ENCODE measurements at places on chromosomes 13 and 19.

DNA sequence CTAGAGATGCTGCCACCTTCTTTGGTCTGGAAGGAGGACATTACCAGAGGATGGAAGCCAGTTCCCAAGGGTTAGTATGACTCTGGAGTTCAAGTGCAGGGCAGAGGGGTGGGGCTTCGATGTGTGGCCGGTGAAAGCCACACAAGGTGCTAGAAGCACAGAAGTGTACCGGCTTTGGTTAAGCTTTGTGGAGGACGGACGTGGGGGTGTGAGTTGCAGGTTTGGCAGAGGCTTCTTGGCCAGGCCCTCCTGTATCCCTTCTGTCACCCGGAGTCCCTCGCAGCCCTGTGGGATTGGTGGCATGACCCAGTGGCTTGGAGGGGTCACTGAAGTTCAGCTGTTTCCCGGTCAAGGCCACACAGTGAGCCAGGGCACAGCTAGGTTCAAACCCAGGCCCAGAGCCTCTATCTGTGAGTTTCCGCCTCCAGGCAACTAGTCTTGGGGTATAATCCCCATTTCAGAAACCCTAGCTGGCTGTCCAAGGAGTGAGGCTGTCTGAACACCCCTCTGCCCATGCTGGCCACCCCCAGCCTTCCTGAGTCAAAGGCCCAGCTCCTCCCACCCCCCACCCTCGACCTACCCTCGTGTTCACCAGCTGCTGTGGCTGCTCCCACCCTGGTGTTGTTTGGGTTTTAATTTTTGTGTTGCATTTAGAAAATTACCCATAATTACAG is 4.6 kb upstream of the SSBP4 start:
- DNase-seq = peak; percentile 32

GRCh38 chr13:71786875-71787274 is 80.1 kb downstream of the DACH1 start:
- DNase-seq = no peak

DNA sequence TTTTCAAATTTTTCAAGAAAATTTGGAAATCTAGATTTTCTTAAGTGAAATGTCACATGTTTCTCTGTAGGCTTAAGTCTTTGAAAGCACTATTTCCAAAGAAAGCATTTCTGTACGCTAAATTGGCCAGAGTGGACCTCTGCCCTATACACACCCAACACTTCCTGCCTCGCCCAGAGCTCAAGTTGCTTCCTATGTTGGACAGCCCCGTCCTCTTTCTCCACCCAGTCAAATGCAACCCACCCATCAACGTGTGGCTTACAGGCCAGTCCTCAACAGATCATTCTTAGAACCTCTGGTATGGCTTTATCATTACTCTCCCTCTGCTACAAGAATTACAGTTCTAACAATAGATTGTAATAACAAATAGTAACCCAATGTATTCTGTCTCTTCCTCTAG is 24.2 kb downstream of the KLF12 start:
- DNase-seq = no peak

DNA sequence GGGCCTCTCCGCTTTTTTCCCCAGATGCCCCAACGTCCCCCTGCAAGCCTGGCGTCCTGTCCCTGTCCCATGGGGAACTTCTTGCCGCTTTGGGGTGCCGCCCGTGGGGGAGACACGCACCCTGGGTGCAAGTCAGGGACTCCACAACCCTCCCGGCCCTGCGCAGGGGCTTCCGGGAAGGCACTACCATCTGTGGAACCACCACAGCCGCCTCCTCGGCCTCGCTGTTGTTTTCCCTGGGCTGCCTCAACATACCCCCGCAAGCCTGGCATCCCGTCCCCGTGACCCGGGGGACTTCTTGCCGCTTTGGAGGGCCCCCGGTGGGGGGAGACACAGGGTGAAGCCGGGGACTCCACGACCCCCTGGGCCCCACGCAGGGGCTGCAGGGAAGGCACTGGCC is 238.4 kb downstream of the TUBA3C start:
- DNase-seq = no peak

DNA sequence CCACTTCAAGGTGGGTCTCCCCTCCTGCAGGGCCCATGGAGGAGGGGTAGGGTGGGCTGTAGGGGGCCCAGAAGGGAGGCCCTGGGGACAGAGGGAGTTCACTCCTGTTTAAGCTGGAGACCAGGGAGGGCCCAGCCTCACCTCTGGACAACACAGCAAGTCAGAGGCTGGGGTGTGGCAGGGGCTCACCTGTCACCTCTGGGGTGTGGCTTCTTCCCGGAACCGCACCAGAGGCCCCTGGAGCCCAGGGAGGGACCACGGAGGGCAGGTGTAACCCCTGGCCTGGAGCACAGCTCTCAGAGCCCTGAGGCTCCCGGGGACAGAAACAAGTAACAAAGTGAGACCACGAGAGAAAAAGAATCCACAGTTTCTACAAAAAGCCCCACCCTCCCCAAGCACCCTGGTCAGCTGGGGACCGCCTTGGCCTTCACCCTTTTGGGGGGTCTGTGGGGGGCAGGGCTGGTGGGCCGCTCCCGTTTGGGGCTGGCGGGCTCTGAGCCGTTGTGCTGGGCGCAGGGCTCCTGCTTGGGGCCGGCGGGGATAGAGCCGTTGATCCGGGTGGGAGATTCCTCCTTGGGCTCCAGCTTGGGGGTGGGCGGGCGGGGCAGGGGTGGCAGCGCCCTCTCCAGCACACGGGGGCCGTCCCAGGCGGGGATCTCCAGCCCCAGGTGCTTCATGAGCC is 8.0 kb downstream of the SIRT6 start:
- DNase-seq = no peak

- DNase-seq = peak; percentile 32
Observed at GRCh38 chr13:112131713-112132113, 64.8 kb downstream of the SOX1 start.

DNA sequence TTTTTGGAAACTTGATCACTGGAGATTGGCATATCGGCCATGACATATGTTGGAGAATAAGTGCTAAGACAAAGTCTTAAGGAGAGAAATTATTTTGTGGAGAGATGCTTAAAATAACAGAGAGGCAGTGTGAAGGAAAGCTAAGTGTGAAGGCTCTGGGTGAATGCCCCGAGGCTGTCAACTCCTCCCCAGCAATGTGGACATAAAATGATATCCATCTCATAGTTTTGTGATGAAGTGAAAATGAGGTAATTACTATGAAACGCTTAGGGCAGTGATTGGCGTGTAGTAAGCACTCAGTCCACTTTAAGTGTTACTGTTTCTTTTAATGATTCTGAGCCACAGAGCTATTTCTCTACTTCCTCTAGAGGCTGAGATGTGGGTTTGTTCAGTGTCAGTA is 195.8 kb upstream of the KLF12 start:
- DNase-seq = no peak

DNA sequence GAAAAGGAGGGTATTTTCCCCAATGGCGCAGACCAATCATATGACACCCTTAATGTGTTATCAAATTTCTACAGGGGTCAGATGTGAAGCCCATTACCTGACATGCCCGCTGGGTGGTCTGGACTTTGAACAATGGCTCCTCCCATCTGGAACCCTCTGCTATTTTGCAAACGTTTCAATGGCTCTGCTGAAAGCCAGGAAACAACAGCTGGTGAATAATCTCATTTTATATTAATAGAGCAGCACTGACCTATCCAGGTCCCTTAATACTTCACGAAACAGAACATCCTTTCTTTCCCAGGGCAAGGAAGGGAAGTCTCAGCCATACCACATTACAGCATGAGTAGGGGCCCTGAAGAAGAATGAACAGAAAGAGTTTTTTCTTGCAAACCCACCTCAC is 20.3 kb upstream of the KPNA3 start:
- peak; percentile 38 for DNase-seq

DNA sequence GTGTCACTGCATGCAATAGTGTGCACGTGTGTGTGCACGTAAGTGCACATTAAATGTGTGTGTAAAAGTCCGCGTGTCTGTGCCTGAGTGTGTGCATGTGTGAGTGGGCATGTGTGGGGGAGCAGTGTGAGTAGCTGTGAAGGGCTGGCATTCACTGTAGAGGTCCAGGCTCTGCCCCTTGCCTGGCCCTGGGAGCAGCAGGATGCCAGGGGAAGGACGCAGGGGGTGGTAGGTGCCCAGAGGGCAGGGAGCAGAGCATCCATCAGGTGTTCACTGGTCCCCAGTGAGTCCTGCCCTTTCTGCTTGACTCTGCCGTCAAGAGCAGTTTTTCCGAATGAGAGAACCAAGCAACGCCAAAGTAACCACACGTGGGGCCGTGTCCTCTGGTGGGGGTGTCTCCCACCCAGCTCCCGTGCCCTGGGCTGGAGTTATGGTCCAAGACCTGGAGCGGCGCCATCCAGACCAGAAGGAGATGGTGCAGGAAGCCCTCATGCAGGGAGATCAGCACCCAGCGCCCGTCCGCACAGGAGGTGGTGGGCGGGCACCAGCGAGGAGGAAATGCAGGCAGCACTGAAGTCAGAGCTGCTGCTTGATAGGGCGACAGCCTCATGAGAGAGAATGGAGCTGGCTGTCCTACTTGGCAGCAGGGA is 68.5 kb downstream of the TEX29 start:
- DNase-seq = no peak

- DNase-seq = peak; percentile 47
Observed at GRCh38 chr13:51887468-51887867, 25.7 kb downstream of the CCDC70 start.

- peak; percentile 56 for DNase-seq
Observed at GRCh38 chr19:41415154-41415571, 12.0 kb downstream of the B3GNT8 start.

GRCh38 chr13:52158629-52159158 is 703 bp downstream of the NEK3 start:
- peak; percentile 65 for DNase-seq

GRCh38 chr19:36707134-36707533 is 19.7 kb downstream of the ZNF567 start:
- no peak for DNase-seq

GRCh38 chr19:45863840-45864628 is at the start of gene FOXA3:
FOXA3 (plus strand) TSS chr19:45864326; CDS start chr19:45864457, 131 bp downstream.
- DNase-seq = peak; percentile 24

GRCh38 chr19:50461066-50461875 is 15.0 kb upstream of the EMC10 start:
- DNase-seq = peak; percentile 75

DNA sequence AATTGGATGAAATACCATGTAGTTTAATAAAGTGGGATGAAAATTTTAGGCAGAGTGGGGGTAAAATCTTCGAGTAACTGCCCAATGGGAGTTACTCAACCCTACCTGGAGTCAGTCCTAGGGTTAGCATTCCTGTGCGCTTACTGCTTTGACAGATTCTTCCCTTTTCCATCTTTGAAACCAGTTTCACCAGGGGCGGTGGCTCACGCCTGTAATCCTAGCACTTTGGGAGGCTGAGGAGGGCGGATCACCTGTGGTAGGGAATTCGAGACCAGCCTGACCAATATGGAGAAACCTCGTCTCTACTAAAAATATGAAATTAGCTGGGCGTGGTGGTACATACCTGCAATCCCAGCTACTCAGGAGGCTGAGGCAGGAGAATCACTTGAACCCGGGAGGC is 37.0 kb upstream of the CXCL17 start:
- no peak for DNase-seq

DNA sequence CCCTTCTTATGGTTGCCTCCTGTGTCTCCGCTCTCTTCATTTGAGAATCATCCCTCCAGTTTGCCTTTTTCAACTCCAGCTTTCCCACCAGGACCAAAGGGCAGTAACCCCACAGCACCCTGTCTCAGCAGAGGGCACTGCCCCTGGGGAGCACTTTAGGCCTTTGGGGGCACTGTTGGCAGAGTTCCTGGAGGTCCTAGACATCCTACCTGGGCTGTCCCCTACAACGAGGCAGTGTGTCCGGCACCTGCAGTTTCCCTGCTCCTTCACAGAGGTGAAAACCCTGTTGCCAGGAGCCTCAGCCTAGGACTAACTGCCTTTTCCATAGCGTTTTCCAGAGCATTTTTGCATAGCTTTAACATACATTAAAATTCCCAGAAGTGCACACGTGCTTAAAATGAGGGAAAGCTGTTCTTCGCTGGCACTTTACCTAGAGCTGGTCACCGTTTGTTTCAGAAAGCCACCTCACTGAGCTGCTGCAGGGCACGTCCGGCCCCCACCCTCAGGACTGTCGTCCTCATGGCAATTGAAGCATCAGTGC is 234.9 kb downstream of the TEX29 start:
- no peak for DNase-seq

DNA sequence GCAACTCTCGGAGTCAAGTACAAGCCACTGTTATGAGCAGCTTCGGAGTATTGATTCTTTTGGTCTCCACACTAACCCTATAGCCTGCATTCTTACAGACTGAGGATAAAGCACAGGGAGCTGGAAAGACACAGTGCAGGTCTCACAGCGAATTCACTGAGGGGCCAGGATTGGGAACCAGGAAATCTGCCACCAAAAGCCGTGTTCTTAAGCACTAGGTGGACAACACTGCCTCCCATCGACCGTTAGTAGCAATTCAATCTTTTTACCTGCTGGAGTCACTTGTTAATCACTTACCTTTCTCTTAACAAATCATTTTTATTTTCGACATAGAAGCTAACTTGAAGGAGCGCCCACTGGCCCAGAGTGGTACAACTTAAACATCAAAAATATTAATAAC is 6.3 kb downstream of the PMIS2 start:
- peak; percentile 71 for DNase-seq

DNA sequence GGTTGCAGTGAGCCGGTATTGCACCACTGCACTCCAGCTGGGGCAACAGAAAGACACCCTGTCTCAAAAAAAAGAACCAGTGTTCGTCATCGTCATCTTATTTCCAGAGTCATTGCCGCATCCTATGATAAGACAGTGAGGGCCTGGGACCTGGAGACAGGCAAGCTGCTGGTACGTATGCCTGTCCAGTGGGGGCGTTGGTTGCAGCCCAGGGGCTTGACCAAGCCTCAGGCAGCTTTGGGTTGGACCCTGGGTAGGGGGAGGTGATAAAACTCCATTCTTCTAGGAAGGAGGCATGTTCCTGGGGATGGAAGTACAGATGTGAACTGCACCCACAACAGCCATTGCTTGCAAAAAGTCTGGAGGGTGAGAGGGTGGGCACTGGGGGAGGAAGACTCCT is 15.6 kb downstream of the WDR88 start:
- no peak for DNase-seq

DNA sequence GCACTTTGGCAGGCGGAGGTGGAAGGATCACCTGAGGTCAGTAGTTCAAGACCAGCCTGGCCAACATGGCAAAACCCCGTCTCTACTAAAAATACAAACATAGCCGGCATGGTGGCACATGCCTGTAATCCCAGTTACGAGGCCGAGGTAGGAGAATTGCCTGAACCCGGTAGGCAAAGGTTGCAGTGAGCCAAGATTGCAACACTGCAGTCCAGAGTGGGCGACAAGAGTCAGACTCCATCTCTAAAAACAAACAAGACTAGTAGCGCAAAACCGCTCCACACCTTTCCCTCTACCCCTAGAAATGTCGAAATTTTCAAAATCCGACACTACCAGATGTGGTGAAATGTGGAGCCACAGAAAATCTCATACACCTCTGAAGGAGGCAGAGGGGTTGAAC is 11.2 kb upstream of the TYROBP start:
- DNase-seq = no peak

All from tongue (tissue), 3 donors.